ENCODE measurements at places on chromosomes 2 and 18. TPM values are rescaled to one million over a fixed set of nuclear protein-coding genes. Genes with fewer than 3 reads are reported as not detected.

DNA sequence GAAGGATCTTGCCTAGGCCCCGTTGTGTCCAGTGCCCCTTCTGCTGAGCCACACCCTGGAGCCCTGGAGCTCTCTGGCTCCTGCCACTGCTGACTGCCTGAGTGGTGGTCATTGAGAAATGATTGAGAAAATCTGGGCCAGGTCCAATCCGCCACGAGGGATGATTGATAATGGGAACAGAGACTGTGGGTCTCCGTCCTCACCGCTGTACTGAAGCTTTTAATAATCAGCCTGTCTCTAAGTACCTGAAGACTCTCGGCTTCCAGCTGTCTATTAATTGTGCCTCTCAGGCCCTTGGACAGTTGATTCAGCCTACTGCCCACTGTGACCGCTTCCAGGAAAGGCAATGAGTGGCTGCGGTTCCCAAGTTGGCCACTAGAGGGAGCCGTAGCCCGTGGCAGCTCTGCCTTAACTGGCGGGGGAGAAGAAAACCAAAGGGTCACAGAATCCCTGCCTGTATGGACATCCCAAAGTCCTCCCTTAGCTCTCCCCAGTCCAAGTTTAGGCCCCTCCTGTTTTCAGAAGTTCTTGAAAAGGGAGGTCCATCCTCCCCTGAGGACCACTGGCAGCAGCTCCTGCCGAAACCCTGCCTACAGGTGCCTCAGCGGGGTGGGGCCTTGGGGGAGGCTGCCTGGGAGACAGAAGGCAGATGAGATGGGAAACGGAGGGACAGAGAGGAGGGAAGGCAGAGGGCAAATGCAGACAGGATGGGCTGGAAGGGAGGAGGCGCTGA is 213.6 kb downstream of the TNS1 start:
- no peaks in the 10 kb centered on the region for H3K36me3 ChIP-seq
- H3K4me3 ChIP-seq: no peak overlapping the region
- H3K4me1 ChIP-seq: no peaks in the 10 kb centered on the region

- no peaks in the 10 kb centered on the region for H3K27me3 ChIP-seq
- H3K36me3 ChIP-seq: no peaks in the 10 kb centered on the region
- no peak overlapping the region for H3K27ac ChIP-seq
- H3K4me1 ChIP-seq: peaks cover 3% of the 10 kb centered on the region
- H3K4me3 ChIP-seq: no peak overlapping the region
Measured at GRCh38 chr2:160936044-160936806, 224.0 kb upstream of the TANK start.

- no peaks in the 10 kb centered on the region for H3K4me1 ChIP-seq
- no peak overlapping the region for H3K4me3 ChIP-seq
- no peaks in the 10 kb centered on the region for H3K27me3 ChIP-seq
- H3K36me3 ChIP-seq: no peaks in the 10 kb centered on the region
- H3K27ac ChIP-seq: no peak overlapping the region
Measured at GRCh38 chr2:234178330-234179030, 128.0 kb downstream of the SPP2 start.

DNA sequence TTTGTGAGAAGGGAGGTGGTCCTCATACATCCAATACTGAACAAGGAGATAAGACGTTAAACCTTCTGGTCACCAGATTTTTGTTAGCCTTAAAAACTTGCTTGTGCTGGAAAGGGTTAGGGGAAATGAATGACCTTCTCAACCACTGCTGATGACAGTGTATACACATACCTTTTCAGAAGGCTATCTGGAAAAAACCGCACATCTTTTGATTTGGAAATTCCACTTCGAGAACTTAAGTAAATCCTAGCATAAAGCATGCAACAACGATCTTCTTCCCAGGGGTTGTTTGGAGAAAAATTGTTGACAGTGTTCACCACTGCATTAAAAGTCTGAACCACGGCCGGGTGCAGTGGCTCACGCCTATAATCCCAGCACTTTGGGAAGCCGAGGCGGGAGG is 7.6 kb downstream of the YWHAQ start:
- no peak overlapping the region for H3K4me3 ChIP-seq
- peaks cover 3% of the 10 kb centered on the region for H3K4me1 ChIP-seq
- no peaks in the 10 kb centered on the region for H3K27me3 ChIP-seq
- no peak overlapping the region for H3K27ac ChIP-seq

DNA sequence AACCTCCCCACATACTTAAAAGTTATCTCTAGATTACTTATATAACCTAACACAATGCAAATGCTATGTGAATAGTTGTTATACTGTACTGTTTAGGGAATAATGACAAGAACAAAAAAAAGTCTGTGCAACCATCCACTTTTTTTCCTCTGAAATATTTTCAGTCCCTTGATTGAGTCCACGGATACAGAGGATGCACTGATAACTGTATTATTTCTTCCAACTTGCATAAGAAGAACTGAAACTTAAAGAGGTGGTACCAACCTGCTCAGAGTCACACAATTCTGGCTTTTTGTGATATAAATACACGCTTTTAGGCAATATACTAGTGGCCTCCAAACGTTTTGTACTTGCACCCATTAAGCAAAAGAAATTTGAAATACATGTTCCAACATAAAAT is 1.4 kb downstream of the SMC6 start:
- H3K27me3 ChIP-seq: no peaks in the 10 kb centered on the region
- H3K27ac ChIP-seq: no peak overlapping the region
- no peaks in the 10 kb centered on the region for H3K36me3 ChIP-seq
- no peak for DNase-seq
- H3K4me3 ChIP-seq: no peak overlapping the region
- H3K4me1 ChIP-seq: peaks cover 5% of the 10 kb centered on the region

DNA sequence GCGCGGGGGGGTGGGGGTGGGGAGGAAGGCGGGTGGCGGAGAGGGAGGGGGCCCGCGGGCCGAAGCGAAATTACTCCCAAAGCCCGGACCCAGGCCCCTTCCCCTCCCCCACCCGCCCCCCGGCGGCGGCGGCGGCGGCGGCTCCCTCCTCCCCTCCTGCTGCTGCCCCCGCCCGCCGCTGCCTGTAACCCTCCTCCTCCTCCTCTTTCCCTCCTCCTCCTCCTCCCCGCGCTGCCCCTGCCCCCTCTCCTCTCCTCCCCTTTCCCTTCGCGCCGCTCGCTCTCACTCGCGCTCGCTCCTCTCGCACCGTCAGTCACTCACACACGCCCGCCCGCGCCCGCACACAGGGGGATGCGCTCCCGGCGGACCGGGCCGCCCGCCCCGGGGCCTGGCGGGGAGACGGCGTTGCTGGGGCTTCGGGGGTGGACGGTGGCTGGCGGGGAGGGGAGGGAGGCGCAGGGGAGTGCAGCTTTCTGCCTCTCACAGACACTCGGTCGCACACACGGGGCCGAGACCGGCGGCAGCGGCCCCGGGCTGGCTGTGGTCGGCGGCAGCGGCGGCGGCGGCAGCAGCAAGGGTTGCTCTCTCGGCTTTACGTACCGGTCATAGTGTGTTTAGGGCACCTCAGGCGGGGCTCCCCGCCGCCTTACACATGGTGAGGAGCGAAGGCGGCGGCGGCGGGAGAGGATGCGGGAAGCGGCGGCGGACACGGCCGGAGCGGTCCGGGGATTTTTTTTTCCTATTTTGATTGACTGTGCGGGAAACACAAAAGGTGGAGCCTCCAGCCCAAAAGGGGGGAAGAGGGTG is 405 bp downstream of the SP3 start:
- H3K4me3 ChIP-seq: peak overlapping the region; percentile 100
- no peaks in the 10 kb centered on the region for H3K27me3 ChIP-seq
- DNase-seq: peak; percentile 96

DNA sequence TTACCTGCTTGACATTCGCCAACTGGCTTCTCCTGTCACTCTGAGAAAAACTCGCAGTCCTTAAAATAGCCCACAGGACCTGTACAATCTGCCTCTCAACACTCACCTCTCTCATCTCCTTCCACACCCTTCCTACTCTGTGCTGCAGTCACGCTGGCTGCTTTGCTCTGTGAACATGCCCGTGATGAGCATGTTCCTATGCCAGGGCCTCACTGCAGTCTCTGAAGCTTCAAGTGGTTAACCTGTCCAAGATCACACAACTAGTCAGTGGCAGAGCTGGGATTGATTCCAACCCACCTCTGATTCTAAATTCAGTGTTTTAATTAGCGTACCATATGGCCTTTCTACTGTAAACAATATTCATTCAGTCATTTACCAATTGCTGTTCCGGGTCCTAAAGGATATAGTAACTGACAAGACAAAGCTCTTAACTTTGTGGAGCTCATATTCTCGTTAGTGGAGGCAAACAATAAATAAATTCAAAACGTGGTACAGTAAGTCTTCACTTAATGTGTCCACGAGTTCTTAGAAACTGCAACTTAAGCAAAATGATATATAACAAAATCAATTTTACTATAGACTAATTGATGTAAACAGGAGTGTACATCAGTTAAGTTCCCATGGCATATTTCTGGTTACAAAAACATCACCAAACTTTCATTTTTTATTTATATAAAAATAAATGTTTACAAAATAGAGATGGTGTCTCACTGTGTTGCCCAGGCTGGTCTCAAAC is 38.9 kb upstream of the FBXO11 start:
- no peak overlapping the region for H3K27ac ChIP-seq
- H3K27me3 ChIP-seq: no peaks in the 10 kb centered on the region
- no peak for DNase-seq
- H3K4me1 ChIP-seq: no peaks in the 10 kb centered on the region
- H3K4me3 ChIP-seq: no peak overlapping the region
- no peaks in the 10 kb centered on the region for H3K36me3 ChIP-seq

DNA sequence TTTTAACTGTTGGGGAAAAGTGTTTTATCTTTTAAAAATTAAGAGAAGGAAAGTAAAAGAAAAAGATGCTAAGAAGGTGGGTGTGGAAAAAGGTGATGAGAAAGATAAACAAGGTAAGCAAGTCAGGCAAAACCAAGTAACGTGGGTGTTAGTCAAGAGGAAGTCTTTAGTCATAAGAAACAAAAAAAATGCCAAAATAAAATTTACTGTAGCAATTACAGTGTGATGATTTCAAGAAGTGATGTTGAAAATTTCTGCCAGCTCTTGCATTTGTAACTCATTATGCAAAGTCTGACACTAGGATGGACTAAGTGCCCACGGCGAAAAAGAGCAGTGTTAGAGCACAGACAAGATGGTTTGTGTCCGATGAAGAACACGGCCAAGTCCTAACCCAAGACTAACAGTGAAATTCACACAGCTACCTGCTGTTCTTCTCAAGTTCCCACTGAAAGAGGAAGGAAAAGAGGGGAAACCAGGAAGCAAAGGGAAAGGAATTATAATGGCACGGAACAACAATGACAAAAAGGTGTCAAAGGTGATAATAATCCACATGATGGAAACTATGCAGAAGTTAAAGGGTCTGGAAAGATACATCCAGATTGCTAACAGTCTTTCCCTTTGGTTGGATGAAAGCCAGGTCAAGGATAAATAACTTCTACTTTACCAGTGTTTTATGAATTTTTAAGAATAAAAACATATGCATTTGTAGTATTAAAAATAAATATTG is 34.1 kb downstream of the NOL10 start:
- no peaks in the 10 kb centered on the region for H3K27me3 ChIP-seq
- no peaks in the 10 kb centered on the region for H3K4me1 ChIP-seq
- H3K36me3 ChIP-seq: peaks cover 4% of the 10 kb centered on the region
- H3K27ac ChIP-seq: no peak overlapping the region
- DNase-seq: no peak

DNA sequence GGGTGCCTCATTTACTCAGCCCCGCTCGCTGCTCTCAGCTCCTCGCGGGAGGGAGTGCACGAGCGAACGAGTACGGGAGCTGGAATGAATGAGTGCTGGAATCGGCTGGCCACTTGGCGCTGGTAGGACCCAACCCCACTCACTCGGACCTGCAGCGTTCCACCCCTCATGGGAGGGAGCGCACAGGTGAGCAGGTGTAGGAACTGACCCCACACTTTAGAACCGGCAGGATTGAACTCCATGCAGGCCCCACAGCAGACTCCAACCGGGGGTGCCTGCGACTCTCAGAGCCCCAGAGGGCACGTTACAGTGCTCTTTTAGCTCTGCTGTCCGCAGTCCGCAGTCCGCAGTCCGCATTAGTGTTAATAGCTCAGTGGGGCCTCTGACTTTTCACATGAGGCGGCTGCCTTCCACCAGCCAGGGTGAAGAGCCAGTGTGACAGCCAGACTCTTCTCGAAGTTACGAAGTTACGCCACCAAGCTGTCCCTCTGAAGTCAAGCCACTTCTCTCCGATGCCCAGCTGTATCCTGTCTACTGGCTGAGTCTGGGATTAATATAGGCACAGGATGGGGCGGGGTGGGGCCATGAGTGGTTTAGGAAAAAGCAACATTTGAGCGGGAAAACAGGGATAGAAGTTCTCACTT is 102.7 kb upstream of the ARHGAP15 start:
- H3K4me1 ChIP-seq: no peaks in the 10 kb centered on the region
- no peak overlapping the region for H3K4me3 ChIP-seq
- H3K27ac ChIP-seq: no peak overlapping the region
- DNase-seq: peak; percentile 55

- DNase-seq: no peak
- no peaks in the 10 kb centered on the region for H3K36me3 ChIP-seq
- no peaks in the 10 kb centered on the region for H3K27me3 ChIP-seq
- H3K27ac ChIP-seq: no peak overlapping the region
- H3K4me1 ChIP-seq: no peaks in the 10 kb centered on the region
- no peak overlapping the region for H3K4me3 ChIP-seq
Measured at GRCh38 chr2:85959185-85959584, 70.4 kb upstream of the ST3GAL5 start.

GRCh38 chr2:58923869-58924268 is 682.7 kb upstream of the FANCL start:
- H3K27me3 ChIP-seq: no peaks in the 10 kb centered on the region
- H3K4me1 ChIP-seq: no peaks in the 10 kb centered on the region
- no peak overlapping the region for H3K4me3 ChIP-seq
- no peaks in the 10 kb centered on the region for H3K36me3 ChIP-seq
- DNase-seq: no peak

GRCh38 chr2:157290525-157290924 is 33.0 kb downstream of the GALNT5 start:
- no peak overlapping the region for H3K4me3 ChIP-seq
- H3K36me3 ChIP-seq: no peaks in the 10 kb centered on the region
- H3K27me3 ChIP-seq: no peaks in the 10 kb centered on the region
- H3K4me1 ChIP-seq: no peaks in the 10 kb centered on the region
- H3K27ac ChIP-seq: no peak overlapping the region

DNA sequence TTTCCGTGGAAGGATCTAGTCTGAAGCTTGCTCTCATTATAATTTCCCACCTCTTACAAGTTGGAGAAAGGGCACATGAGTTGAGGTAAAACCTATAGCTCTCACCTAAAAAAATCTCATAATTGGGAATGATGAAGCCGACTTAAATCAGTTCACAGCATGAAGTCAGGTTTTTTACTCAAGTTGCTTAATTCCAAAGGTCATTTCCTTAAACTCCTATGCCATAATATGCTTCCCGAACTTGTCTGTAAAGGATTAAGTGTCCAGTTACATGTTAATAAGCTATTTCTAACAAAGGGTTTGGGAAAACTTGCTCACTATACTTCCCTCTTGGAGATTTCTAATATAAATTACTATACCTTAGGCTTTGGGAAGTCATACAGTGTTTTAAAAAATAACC is 481.2 kb downstream of the NUP35 start:
- no peak overlapping the region for H3K27ac ChIP-seq
- no peak overlapping the region for H3K4me3 ChIP-seq
- no peak for DNase-seq
- no peaks in the 10 kb centered on the region for H3K27me3 ChIP-seq
- no peaks in the 10 kb centered on the region for H3K36me3 ChIP-seq
- H3K4me1 ChIP-seq: no peaks in the 10 kb centered on the region

GRCh38 chr2:120884472-120885290 is 149.0 kb downstream of the GLI2 start:
- no peaks in the 10 kb centered on the region for H3K27me3 ChIP-seq
- peak; percentile 24 for DNase-seq
- H3K36me3 ChIP-seq: no peaks in the 10 kb centered on the region
- H3K27ac ChIP-seq: no peak overlapping the region

PLEKHH2 gene
- 38.0 TPM for total RNA-seq

KCTD1 gene
- 10.7 TPM for total RNA-seq

BCL11A gene
- 2.0 TPM for total RNA-seq

DTYMK gene
- 8.4 TPM for total RNA-seq

LYPD6 gene
- total RNA-seq: 0.42 TPM

CFAP221 gene
- total RNA-seq: 0.69 TPM

POTEE gene
- total RNA-seq: 0.26 TPM

ANKRD36 gene
- total RNA-seq: 62.6 TPM

SLC5A7 gene
- total RNA-seq: not detected

Measured in aorta (tissue), 5 donors.